BJ (cell line): ENCODE measurements at places on chromosomes 11 and 22.
A peak's percentile ranks its signal among the peaks of the same experiment; 100 is the strongest.

DNA sequence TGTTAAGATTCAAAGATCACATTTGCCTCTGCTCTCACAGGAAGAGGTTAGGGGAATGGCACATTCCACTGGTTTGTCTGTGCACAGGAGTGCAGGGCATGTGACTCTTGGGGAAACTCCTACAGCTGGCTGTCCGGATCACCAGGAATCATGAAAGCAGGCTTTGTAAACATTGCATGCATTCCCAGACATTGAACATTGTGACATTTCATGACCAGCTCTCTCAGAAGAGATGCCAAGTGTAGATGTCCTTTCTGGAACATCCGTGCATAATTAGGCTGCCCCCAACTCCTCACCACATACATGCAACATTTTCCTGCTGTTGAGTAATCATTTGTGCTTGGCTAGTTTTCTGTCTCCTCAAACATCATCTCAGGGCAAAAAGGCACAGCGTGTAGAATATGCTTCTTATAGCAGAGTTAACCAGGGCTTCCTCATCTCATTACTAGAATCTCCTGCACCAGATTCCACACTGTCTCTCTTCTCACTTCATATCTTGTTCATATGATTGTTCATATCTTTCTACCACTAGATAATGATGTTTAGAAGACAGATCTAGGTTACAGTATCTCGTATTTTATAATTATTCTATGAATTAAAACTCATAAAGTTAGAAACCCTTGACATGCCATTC lies 694.7 kb downstream of the NTM start:
- peak; percentile 97 for DNase-seq

DNA sequence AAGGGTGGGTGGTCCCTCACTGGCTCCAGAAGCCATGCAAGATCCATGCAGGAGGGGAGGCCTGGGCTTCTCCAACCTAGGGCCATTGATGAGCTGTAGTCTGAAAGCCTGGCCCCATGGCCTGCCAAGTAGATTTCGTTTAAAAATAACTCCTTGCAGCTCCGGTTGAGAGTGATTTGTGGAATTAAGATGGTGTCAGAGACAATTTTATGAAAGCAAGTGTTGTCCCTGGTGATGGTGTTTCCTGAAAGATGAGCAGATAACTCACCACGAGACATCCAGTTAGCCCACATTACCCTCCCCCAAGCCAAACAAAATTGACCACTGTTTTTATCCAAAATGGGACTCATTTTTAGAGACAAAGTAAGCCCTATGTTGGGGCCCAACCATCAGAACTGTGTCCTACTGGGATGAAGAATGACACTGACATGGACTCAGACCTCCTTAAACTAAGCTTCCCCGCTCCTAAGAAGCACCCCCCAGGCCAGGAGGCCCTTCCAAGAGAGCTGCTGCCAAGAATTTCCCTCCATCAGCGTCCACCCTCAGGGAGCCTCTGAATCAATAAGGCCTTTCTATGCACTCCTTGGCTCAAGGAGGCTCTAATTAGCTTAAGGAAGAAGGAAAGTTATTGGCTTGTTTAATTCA lies 174.2 kb upstream of the NCAM1 start:
- no peak for DNase-seq

DNA sequence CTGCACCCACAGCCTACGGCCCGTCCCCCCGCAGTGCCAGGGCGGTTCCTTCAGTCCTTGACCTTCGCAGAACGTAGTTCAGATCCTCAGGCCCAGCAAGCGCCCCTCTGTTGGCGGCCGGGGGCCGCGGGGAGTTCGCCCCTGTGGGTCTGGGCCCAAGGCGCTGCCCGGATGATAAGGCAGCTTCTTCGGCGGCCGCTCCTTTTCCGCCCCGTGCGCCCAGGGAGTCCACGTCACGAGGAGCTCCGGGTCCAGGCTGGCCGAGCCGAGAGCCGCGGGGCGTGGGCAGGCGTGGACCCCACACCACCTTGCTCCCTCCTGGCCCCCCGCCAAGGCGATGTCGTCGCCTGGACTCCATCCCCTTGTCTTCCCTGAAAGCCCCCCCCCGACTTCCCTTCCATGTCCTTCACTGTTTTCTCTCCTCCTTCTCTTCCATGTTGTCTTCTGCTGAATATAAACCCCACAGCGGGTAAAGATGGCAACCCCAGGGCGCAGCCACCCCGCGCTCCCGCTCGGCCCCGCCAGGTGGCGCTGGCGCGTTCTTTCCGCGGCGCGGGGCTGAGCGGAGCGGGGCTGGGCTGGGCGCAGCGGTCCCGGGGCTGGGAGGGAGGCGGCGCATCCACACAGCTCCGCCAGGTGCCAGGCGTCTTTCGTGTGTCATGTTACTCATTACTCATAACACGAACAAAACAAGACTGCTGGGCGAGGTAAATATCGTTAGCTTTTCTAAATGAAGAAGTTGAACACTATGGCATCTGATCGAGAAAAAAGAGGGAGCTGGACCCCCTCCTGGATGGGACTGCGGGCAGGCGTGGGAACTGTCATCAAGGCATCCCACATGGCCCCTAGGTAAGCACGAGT lies 321.0 kb downstream of the NTM start:
- DNase-seq, result no peak

DNA sequence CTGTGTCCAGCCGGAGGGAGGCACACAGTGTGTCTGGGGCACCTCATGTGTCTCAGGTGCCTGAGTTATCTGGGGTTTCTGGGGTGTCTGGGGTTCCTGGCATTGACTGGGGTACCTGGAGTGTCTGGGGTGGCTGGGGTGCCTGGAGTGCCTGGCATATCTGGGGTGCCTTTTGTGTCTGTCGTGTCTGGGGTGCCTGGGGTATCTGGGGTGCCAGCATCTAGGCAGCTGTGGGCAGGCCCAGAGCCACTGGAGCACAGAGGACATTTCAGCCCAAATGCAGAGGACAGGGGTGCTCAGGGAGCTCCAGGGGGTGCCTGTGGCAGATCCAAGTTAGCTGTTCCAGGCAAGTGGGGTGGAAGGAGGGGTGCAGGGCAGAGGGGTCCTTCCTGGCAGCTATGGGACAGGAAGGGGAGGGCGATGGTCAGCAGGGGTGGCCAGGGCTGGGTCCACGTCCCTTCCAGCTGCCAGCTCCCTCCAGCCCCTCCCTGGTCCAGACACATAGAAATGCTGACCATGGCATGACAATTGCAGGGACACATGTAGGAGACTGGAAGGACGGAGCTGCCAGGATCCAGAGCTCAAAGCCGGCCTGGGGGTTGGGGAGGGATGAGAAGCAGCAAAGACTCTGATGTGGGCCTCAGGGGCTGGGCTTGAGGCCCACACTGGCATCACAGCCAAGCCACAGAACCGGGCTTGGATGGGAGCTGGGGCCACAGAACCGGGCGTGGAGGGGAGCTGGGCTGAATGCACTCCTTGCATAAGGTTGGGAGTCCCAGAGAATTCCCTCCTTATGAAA lies 133.0 kb downstream of the BRD1 start:
- no peak for DNase-seq

DNA sequence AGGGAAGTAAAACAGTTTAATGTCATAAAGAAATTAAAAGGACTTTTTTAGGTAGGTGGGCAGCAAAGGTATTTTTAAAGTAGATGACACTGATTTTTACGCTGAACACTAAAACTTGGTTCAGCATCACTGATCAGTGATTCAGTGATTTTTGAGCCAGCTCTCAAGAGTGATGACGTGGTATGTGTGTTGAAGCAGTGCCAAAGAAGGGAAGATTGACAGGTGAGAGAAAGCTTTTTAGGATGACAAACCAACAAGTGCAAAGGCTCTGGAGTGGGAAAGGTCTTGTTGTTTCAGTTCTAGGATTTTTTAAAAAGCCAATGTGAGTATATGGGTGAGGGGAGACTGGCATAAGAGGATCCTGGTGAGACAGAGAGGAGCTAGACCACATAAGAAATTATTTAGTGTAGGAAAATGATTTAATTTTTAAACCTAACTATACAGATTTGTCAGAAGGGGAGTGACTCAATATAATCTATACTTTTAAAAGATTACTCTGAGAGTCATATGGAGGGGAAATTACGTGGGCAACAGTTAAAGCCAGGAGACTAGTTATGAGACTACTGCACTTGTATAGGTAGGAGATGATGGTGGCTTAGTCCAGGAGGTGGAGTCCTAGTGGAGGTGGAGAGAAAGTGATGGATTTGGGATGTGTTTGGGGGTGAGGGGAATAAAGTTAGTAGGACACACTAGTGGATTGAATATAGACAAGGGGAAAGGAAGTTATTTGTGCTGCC lies 17.6 kb upstream of the CALCB start:
- no peak for DNase-seq

DNA sequence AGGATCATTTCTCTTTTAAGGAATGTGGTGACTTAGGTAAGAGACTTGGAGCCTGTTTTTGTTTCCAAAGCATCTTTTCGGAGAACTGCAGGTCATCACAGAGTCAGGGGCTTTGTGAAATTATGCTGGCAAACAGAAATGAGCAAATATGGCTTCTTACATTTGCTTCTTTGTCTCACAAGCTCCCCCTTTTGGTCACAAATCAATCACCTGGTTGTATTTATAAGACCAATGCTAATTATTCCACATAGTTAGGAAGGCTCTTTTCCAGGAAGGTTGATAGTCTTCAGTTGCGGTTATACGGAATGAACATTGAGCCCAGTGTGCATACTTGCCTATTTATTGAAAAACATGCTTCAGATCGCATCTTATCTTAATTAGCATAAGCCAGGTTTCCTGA lies 34.6 kb upstream of the CEP126 start:
- no peak for DNase-seq

GRCh38 chr11:90288212-90288821 lies 65.5 kb upstream of the CHORDC1 start:
- DNase-seq, result no peak

GRCh38 chr22:27133681-27134314 lies 476.4 kb downstream of the MIAT start:
- no peak for DNase-seq

DNA sequence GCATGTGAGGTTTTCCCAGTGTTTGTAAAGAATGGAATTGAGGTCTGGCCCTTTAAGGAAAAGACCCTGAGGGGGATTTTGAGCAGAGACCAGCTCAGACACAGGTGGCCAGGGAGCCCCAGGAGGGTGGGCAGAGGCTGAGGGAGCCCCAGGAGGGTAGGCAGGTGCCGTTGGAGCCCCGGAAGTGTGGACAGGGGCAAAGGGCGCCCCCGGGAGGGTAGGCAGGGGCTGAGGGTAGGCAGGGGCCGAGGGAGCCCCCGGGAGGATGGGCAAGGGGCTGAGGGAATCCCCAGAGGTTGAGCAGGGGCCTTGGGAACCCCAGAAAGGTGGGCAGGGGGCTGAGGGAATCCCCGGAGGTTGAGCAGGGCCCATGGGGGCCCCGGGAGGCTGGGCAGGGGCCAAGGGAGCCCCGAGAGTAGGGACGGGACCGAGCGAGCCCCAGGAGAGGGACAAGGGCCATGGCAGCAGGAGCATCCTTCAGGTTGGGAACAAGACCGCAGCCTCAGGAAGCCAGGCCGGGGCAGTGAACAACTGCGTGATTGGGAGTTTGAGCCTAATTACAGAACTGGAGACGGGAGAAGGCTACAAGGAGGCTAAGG lies 292.0 kb downstream of the BRD1 start:
- no peak for DNase-seq

GRCh38 chr11:113908098-113908497 lies 3.5 kb downstream of the HTR3B start:
- DNase-seq, result no peak

DNA sequence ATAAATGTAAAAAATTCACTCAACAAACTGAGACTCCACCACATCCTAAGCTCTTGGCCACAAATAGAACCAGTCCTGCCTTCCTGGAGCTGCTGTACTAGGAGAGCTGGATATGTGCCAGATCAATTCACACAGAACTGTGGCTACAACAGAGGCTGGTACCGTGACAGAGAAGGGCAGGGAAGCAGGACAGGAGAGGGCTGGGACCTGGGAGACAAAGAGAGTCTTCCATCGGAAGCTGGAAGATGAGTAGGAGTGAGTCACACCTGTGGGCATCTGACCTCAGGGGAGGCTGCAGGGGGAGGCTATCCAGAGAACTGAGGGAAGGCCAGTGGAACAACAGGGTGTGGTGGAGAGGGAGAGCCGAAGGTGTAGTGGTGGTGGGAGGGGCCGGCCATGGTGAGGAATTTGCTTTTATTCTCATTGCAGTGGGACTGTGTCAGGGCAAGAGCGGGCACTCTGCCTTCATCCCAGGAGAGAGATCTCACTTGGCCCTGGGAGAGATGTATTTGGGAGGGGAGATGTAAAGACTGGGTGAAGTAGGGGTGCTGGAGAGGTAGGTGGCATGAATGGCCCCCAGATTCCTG lies 1.9 kb upstream of the LTBP3 start:
- no peak for DNase-seq

GRCh38 chr11:72036687-72037086 lies 38.0 kb downstream of the IL18BP start:
- DNase-seq, result no peak

- DNase-seq, result no peak
Measured at GRCh38 chr22:25098445-25099081, 101.1 kb upstream of the CRYBB3 start.

DNA sequence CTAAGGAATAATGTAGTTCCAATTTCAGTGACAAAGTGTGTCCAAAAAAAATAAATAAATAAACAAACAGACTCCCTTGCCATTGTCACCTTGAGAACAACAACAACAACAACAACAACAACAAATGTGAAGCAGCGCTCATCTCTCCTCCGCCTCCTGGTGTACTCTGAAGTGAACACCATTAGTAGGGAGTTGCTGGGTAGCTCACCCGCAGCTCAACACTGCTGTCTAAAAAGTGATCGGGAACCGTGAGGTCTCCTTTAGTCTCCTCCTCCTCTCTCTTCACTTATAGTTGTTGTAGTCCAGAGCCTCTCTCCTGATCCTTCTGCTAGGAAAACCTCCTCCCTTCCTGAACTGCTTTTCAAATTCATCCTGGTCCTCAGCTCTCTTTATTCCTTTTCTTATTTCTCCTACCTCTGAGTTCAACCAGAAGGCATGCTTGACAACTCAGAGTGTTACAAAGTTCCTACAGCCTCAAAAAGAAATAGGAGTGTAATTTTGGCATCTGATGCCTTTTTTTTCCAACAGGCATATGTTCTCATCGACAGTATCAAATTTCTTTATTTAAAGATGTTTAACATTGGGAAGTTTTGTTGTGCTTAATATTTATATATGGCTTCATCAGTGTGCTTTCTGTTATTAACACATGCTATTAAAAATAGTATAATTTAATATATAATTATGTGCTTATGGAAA lies 215.1 kb downstream of the PGR start:
- no peak for DNase-seq
